ENCODE measurements at places on chromosomes 16 and 17.

GRCh38 chr16:68082629-68083238, 2.4 kb upstream of the NFATC3 start:
- DNase-seq = no peak

GRCh38 chr16:69201787-69202186, 14.8 kb downstream of the SNTB2 start:
- no peak for DNase-seq

- DNase-seq = no peak
These were observed 22.5 kb upstream of the NKD1 start for GRCh38 chr16:50525716-50526115.

GRCh38 chr17:8332688-8333087, 7.0 kb upstream of the ODF4 start:
- no peak for DNase-seq

- no peak for DNase-seq
These were observed 19.5 kb downstream of the ATP2A1 start for GRCh38 chr16:28897826-28898225.

DNA sequence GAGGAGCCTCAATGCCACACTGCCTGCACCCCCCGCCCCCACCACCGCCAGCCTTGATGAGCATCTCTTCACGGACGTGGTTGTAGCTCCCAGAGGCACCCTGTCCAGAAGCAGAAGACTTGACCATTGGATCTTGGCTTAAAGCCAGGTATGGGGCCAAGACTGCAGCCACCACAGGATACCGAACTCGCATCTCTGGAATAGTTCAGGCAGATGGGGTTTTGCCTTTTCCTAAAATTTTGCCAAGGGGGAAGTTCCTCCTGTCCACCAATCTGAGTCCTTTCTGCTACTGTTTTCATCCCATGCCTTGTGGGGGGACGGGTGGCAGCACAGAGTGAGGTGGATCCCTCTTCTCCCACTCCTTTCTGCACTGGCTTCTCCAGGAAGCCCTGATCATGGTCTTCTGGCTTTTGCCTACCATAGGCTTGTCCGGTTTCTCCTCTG, 939 bp downstream of the CORO6 start:
- DNase-seq = no peak

DNA sequence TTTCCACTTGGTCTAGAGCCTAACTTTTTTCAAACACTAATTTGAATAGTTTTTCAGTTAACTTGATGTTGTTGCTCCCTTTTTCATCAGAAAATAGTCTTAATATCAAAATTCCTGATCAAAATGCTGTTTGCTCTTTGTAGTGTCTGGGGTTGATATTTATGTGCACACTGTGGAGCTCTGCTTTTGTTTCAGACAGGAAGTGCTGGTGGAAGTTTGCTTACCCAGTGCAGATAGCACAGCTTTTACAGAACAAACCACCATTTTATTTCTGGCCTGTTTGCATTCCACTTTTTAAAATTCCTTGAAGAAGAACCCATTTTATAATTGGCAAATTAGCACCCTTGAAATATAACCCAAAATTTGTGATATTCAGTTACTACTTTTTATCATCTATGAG, 125.4 kb downstream of the MRTFB start:
- DNase-seq = no peak

DNA sequence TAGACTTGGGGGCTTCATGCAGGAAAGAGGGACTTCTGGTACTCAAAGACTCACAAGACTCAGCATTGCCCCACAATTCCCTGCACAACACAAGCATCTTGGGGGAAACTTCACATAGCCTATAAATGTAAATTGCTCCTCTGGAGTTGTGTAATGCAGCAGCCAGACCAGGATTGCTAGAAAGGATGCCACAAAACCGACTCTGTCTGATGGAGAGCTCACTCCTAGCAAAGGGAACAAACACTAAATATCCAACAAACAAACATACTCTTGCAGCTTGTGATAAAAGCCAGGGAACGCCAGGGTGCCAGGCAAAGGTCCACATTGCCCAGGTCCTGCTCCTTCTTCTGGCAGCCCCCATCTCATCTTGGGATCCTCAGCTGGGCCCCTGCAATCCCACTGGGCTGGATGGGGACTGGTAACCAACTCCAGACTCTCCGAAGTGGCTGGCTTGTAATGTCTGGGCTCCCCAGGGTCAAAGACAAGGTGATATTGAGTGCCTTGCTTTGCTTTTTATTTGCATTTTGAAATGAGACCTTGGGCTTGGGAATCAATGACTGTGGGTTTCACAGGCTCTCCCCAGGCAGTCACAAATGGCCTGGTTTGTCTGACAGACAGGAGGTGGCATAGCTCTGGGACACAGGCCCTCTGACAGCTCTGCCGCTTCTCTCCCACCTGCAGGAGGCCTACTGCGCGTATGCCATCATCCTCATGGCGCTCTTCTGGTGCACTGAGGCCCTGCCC, 15.3 kb downstream of the SLC13A2 start:
- no peak for DNase-seq

DNA sequence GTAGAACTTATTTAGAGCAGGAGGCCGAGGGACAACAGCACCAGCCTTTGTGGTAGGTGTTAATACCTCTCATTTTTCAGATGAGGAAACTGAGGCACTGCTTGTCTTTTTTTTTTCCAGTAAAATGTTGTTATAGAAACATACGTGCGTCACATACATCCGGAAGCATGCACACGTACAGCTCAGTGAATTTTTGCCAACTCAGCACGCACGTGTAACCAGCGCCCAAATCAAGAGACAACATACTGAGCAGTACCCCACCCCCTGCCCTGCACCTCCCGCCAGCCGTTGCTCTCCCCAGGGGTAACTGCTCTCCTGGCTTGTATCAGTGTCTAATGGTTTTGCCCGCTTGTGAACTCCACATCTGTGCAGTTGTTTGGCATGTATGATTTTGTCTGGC, 92.0 kb downstream of the CMIP start:
- no peak for DNase-seq

DNA sequence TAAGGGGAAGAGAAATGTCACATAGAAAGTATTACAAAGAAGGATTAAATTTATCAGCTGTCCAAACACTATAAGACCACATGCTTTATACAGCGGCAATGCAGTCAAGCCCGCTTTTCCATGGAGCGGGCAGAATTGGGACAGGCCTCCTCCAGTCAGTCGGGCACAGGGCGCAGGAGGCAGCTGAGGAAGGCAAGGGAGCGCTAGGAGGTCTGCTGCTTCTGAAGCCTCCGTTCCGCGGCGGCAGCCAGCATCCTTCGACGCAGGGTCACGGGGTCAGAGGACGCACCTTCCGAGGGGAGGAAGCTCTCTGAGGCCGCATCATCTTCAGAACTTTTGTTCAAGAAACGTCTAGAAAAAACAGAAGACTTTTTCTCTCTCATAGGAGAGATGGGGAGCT, 62.6 kb downstream of the AMFR start:
- no peak for DNase-seq

DNA sequence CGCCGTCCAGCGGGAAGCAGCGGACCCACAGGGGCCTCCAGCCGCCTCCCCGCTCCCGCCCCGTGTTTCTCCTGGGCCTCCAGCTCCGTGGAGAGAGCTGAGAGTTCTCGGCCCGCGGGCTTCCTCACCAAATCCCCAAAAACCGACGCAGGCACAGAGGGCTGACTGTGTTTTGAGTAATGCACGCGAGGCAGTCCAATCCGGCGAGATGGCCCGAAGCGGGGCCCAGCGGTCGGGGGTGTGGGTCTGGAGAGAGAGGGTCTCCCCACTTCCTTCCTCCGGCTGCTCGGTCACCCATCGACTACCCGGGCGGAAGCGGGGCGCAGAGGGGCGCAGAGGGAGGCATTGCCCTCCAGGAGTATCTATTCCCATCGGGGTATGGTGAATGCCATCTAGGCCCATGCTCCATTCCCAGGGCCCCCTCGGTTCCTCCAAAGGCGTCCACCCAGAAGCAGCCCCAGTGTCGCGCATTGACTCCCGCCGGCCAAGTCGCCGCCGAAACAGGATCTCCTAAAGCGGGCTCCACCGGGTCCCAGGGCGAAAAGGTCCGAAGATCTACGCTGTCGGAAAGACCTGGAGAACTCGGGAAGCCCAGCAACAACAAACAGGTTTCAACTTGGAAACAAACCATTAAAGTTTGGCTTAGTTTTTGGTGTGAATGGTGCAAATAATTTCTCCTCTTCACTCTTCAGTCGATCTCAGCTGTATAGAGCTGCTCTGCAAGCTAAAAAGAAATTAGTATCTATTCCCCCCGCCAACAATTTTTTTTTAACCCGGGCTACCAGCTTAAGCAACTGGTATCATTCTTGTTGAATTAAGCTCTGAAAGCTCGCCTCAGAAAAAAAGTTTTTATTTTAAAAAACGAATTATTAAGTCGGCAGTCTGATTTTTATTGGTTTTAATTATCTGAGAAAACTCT, 19.2 kb upstream of the HOXB13 start:
- no peak for DNase-seq

- DNase-seq = no peak
These were observed 421.8 kb downstream of the UTP18 start for GRCh38 chr17:51682115-51682514.

DNA sequence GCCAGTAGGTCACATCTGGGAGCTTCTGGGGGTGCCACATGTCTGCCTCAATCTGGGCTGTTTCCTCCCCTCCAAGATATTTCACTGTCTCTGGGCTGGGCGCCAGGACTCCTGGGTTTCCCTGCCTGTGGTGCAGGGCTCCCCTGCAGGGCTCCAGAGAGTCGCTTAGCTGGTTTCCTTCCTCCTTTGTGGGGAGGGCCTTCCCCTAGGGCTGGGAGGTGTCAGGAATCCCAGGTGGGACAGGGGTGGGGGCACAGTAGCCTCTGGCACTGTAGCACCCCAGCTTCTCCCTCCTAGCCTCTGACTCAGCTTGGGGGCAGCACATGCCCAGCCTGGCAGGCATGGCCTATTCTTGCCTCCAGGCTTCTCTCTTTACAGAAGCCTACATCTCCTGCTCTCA, 2.6 kb downstream of the RARA start:
- DNase-seq = no peak

- no peak for DNase-seq
These were observed 84.0 kb downstream of the MSI2 start for GRCh38 chr17:57340160-57340981.

DNA sequence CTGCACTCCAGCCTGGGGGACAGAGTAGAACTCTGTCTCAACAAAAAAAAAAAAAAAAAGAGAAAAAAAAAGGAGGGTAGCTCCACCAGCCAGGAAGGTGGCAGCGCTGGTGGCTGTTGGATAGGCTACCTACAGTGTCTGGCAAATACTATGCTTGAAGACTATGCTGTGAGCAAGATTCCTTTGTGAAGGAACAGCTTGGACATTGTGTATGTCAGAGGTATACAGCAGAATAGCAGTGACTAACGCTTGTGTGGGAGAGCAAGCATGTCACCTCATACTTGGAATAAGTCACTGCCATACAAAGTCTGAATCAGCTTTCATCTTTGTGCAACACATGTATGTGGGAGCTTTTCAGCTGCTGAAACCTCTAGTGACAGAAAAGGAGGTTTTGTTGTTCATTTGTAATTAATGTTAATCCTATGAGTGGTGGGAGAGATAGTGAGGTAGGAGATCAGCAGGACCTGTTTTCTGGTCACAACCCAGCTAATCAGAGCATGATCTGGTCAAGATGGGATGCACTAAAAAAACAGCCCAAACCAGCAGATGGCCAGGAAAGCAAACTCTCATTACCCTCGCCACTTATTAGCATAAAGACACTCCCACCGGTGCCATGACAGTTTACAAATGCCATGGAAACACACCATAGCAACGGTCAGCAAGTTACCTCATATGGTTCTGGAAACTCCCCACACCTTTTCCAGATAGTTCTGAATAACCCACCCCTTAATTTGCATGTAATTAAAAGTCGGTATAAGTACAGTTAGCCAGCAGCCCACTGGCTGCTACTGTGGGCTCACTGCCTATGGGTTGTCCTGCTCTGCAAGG, 6.8 kb upstream of the ITGAD start:
- DNase-seq = no peak

- DNase-seq = no peak
These were observed 35.8 kb downstream of the NF1 start for GRCh38 chr17:31130286-31131224.

- no peak for DNase-seq
These were observed 83.3 kb upstream of the C16orf82 start for GRCh38 chr16:26983426-26983825.

DNA sequence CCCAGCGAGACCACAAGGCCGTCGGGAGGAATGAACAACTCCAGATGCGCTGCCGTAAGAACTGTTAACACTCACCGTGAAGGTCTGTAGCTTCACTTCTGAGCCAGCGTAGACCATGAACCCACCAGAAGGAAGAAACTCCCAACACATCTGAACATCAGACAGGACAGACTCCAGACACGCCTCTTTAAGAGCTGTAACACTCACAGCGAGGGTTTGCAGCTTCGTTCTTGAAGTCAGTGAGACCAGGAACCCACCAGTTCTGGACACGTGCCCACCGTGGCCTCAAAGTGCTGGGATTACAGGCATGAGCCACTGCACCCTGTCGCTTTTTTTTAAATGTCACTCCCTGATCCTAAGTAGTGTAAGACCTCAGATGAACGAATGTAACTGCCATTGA, 17.3 kb downstream of the KPNA2 start:
- no peak for DNase-seq

- no peak for DNase-seq
These were observed 68.5 kb upstream of the ATP2A3 start for GRCh38 chr17:4032738-4033137.

DNA sequence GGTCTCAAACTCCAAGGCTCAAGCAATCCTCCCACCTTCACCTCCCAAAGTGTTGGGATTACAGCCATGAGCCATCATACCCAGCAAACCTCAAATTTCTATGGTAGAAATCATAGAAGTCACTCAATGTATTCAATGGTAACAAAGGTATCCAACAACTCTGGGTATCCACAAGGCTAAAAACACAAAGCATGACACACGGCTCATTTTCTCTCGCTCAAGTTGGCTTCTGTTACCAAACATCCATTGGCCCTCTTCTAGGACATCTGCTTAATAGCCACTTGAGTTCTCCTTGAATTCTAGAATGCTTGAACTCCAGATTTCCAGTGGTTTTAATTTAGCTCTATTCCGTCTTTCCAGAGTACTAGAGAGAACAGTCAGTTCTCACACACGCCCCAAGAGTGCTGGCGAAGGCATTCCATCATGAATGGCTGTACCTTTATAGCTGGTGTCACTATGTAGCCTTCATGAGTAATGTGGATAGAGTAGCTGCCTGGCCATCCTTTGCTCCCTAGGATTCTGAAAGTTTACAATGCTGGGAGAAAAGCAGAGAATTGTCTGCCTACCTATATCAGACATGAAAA, 42.6 kb downstream of the SPAG9 start:
- DNase-seq = no peak

DNA sequence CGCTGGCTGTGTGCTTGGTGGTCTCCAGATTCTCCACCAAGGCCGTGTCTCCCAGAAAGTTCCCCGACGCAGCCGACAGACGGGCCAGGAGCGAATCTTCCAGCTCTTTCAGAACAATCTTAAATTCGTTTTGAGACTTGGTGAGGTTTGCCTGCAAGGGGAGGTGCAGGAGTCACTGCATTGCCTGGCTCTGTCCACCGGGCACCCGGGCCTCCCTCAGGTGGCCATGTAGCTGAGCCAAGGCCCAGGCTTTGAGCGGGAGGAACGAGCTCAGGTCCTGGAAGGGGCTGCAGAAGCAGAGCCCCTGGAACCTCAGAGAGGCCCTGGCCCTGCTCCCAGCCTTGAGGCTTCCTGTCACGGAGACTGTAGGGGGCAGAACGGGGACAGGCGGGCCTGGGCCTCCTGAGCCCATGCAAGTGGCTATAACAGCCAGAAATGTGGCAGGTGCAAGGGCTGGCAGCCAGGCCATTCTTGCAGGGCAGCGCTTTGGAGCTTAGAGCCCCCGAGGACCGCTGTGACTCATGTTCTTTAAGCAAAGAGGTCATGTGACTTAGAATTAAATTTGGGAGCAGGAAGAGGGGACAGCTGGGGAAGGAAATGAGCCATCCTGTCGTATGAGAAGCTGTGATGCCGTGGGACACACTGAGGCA, 72.4 kb downstream of the PGS1 start:
- DNase-seq = no peak

- no peak for DNase-seq
These were observed 50.4 kb downstream of the KATNIP start for GRCh38 chr16:27600381-27600780.

Measured in stimulated activated CD8-positive, alpha-beta memory T cell treated with anti-CD3 and anti-CD28 coated beads, Interleukin-12 subunit alpha, Interleukin-12 subunit beta, amount 100 ng/mL, for 1 hour (primary cell).